ENCODE measurements at places on chromosomes 5 and 9.
A peak's percentile ranks its signal among the peaks of the same experiment; 100 is the strongest.

DNA sequence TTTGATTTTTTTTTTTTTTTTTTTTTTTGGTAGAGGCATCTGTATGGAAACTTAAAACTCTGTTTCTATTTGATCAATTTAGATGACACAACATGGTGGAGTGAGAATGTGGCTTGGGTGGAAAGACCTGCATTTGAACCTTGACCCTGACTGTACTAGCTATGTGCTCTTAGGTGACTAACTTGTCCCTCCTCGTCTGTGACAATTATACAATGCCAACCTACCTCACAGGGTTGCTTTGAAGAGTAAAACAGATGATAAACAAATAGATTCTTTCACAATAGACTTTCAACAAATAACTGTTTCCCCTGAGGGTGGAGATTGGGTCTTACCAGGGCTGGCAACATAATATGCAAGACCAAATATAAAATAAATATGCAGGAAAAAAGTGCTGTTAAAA is 109.3 kb downstream of the CRB2 start:
- no peak for DNase-seq

DNA sequence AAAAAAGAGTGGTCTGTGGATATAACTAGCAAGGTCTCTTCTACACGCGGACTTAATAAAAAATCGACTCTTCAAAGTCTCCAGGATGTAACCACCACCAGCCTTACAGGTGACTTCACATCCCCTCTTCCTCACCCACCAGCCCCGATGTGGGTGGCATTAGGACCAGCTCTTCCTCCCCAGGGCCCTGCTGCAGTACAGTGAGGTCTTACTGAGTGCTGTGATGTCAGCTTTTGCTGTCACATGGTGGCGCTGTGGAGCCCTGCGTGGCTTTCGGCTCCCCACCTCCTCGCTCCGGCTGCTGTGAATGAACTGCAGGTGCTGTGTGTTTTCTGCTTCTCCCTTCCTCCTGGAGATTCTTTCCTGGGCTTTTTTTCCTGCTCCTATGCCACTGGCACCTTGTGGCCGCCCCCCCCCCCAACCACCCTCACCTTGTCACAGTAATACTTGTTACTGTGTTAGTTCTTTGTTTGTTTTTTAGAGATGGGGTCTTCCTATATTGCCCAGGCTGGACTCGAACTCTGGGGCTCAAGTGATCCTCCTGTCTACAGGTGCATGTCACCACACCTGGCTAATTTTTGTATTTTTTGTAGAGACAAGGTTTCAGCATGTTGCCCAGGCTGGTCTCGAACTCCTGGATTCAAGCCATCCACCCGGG is 15.8 kb upstream of the RAPGEF1 start:
- DNase-seq, result no peak

DNA sequence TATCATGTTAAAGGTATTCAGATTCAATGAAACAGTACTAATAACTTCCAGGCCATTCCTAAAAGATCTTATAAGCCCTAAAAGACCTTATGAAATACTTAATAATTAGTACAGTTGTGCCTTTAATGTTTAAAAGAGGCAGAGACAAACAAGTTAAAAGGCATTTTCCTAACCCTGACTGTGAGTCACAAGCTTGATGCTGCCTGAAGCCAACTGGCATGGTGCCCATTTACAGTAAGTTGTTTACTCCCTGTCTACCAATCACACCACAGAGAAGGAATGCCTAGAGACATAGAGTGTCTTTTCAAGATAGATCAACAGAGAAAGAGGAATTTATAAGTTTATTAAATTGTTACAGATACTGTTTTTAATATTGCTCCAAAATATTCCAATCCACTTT is 47.8 kb downstream of the NR3C1 start:
- DNase-seq, result peak; percentile 51

DNA sequence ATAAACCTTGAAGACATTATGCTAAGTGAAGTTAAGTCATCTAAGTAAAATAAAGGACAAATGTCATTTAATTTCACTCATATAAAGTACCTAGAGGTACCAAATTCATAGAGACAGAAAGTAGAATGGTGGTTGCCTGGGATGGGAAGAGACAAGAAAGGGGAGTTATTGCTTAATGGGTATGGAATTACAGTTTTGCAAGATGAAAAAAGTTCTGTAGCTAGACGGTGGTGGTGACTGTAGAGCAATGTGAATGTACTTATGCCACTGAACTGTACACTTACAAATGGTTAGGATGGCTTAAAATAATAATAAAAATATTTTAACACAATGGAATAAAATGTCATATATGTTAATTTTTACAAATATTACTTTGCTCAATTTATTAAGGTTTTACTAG is 128.0 kb downstream of the MPDZ start:
- DNase-seq, result no peak

GRCh38 chr9:38662763-38663593 is 42.6 kb upstream of the ANKRD18A start:
- peak; percentile 27 for DNase-seq

DNA sequence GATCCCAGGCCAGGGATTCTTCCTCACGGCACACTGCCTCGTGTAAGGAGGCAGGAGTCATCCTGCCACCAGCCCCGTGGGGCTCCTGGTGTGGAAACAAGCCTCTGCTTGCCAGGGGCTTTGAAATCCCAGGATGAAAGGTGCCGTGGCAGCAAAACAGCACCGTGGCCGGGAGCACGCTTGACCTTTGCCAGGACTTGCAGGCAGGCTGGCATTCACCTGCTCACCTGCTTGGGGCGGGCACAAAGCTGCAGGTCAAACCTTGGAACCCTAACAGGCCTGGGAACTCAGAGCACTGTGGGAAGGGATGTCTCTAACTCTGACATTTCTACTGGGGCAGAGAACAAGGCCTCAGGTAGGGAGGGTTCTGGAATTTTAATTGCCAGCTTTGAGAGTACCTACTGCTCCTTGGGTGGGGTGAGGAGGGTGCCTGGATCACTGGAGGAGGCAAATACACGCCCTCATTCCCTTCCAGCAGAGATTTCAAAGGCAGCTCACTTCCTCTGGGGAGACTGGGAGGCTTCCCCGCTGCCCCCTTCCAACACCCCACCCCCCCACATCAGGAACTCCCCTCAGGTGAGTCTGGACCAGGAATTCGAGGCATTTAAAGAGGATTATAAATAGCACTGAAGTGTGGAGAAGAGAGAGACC is 45.6 kb upstream of the STXBP1 start:
- no peak for DNase-seq

DNA sequence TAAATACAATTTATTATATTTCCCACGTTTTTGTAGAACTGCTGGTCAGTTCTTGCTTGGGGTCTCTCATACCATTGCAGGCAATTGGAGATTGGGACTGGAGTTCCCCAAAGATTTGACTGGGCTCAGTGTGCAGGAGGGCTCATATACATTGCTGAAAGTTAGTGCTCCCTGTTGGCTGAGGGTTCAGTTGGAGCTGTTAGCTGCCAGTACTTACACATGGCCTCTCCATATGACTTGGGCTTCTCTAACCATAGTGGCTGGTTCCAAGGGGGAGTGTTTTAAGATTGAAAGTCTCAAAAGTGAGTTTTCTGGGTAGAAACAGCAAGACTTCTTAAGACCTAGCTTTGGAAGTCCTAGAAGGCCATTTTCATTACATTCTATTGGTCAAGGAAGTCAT is 102.9 kb downstream of the MAN2A1 start:
- DNase-seq, result no peak

GRCh38 chr9:119907056-119907455 is 537.8 kb upstream of the BRINP1 start:
- no peak for DNase-seq

DNA sequence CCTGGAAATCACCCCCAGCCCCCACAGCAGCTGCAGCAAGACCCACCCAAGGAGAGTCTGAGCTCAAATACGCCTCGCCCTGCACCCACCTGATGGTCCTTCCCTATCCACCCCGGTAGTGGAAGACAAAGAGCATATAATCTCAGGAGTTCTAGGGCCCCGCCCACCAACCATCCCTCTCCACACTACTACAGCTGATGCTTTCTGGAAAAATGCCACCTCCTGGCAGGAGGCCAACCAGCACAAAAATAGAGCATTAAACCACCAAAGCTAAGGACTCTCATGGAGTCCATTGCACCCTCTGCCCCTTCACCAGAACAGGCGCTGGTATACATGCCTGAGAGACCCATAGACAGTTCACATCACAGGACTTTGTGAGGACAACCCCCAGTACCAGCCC is 22.5 kb upstream of the NIPSNAP3A start:
- DNase-seq, result no peak

- DNase-seq, result no peak
Observed at GRCh38 chr5:177367981-177368868, 10.5 kb downstream of the RGS14 start.

GRCh38 chr5:40390281-40391149 is 289.2 kb upstream of the PTGER4 start:
- DNase-seq, result no peak

- peak; percentile 64 for DNase-seq
Observed at GRCh38 chr5:65366655-65367054, 115.1 kb downstream of the ADAMTS6 start.

DNA sequence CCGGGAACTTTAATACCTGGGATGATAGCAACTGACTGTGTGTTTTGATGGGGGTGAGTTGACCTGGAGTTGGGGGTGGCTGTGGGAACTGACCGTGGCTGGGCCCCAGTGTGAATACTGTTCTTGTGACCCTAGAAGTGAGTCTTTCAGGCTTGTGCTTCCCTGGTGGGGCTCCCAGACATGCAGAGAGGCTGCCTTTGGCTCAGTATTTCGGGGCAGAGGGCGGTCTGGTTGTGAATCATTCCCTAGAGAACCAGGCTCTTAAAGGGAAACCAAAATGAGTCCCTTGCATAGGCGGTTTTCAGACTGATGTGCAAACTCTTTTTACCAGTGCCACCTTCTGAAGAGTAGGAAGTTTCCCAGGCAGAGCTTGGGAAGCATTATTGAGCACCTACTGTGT is 132.1 kb downstream of the MACROH2A1 start:
- DNase-seq, result no peak

DNA sequence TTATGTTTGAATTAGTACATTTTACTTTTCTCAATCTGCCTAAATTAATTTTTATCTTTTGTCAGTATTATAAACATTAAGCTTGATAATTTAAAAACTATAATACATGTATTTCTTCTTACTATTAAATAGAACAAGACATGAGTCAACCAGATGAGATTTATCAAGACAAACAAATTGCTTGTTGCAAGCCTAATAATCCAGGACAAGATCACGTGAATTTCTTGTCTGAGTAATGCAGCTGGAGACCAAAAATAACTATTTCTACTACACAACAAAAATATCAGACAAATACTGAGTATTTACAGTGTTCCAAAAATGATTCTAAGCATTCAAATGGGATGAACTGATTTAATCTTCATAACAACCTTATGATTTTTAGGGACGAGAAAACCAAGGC is 339.1 kb upstream of the PRR16 start:
- no peak for DNase-seq

DNA sequence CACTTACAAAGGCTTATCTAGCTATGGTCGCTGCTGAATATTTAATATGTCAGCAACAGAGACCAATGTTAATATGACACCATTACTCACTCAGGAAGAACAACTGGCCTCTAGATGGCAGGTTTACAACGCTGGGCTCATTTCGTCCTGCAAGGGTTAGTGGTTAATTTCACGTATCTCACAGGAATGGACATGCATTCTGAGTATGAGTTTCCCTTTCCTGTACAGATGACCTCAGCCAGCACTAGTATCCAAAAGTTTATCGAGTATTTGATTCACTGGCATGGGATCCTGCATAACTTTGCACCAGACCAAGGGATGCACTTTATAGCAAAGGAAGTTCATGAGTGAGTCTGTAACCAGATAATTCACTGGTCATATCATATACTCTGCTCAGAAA is 8.7 kb upstream of the TRPC7 start:
- no peak for DNase-seq

- DNase-seq, result no peak
Observed at GRCh38 chr9:98432960-98433359, 177.5 kb upstream of the TBC1D2 start.

- no peak for DNase-seq
Observed at GRCh38 chr9:98897745-98898144, 46.0 kb upstream of the COL15A1 start.

DNA sequence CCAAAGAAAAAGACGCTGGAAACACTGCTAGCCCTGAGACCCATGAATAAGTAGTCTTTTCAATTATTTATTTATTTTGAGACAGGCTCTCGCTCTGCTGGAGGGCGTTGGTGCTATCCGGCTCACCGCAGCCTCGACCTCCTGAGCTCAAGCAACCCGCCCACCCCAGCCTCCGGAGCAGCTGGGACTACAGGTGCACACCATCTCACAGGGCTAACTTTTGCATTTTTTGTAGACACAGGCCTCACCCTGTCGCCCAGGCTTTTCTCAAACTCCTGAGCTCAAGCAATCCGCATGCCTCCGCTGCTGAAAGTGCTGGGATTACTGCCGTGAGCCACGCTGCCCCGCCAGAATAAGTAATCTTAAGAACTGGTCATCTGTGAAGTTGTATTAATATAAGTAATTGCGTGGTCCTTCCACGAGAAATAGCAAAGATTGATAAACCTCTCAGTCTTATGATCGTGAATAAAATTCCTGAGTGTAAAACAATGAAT is 1.6 kb downstream of the ANXA2R start:
- no peak for DNase-seq

DNA sequence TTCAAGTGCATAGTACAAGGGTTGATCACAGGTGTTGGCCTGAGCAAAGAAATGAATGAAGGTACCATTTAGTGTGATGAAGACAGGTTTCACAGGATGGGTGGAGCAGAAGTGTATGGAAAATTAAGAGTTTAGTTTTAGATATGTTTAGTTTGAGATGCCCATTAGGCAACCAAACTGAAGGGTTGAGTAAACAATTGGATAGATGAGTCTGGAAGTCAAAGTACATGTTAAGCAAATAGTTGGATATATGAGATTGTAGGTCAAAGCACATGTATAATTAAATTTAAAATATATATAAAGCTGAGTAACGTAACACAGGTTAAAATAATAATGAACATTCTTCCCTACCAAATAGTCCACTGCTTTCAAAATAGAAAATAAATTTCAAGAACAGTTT is 237.1 kb upstream of the PCSK5 start:
- DNase-seq, result no peak

GRCh38 chr9:84385386-84386040 is 45.0 kb upstream of the SLC28A3 start:
- no peak for DNase-seq

- no peak for DNase-seq
Observed at GRCh38 chr5:14476786-14477435, 104.7 kb upstream of the OTULINL start.

Data from brain pericyte (primary cell).